ENCODE measurements at places on chromosomes 1 and 21.
A peak's percentile ranks its signal among the peaks of the same experiment; 100 is the strongest.

DNA sequence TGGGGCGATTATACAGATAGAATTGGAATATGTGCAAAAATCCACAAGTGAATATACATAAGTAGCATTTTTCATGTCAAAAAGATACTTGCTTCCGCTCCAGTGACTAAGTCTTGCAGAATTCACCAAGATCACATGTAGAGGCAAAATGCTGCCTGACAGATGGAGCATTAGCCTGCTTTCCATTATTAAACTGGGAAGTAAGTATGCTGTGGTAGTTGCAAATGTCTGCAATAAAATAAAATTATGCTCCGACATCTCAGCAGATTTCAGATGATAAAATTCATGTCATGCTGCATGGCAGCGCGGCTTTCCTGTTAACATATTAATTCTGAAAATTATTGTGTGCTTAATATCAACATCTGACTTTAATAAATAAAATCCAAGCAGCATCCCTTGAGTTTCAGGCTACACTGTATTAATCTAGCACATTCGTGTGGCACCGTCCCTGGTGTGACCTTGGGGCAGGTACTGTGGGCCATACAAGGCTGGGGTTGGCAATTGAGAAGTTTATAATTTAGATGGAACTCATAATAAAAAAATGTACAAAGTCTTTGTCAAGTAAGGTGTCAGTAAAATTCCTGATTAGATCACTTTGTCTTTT, 366.4 kb upstream of the ZP4 start:
- DNase-seq, result no peak

DNA sequence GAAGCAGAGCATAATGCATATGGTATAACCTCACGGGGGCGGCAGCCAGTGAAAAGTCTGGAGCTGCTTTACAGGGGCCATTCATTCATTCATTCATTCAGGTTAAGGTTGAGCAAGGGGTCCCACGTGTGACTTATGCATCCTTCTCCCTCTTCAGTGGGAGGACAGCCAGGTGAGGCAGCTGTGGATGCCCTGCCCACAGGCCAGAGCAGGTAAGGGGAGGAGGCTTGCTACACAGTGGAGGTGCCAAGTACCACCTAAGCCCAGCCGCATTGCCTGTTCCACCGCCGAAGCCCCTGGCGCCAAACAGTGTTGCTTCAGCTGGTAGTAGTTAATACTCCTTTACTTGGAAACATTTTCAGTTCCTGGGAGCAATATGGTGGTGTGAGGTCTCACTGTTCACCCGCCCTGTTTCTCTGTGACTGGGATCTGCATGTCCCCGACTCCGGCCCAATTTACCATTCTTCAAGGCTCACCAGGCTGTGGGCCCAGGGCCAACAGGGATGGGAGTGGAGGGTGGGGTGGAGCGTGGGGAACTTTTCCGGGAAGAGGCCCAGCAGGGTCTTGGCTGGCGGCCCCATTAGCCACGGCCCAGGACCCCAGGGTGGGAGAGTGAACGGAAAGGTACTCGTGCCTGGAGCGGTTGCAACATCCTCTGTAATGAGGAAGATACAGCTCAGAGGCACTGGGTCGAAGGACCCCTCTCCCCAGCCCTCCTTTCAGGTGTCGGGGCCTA, 722 bp upstream of the PODN start:
- no peak for DNase-seq

DNA sequence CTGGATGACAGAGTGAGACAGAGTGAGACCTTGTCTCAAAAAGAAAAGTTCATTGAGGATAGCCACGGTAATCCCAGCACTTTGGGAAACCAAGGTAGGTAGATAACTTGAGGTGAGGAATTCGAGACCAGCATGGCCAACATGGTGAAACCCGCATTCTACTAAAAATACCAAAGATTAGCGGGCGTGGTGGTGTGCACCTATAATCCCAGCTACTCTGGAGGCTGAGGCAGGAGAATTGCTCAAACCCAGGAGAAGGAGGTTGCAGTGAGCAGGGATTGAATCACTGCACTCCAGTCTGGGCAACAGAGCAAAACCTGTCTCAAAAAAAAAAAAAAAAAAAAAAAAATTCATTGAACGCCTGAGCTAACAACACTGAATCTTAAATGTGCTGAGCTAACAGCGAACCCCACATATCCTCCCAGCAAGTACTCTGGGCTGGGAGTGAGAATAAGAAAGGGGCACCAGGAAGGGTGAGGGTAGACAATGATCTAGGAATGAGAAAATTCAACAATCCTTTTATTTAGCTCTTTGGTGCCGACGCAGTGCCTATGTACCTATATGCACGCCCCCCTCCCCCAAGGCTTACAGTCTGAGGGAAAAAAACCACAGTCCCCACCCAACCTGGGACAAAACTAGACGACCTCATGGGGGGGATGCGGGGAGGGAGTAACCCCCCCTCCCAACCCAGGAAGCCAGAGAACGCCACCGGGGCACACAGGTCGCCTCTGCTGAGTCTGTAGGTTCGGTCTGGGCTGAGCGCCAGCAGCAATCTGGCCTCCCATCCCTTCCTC, 1.4 kb upstream of the CACNA1S start:
- DNase-seq, result no peak

DNA sequence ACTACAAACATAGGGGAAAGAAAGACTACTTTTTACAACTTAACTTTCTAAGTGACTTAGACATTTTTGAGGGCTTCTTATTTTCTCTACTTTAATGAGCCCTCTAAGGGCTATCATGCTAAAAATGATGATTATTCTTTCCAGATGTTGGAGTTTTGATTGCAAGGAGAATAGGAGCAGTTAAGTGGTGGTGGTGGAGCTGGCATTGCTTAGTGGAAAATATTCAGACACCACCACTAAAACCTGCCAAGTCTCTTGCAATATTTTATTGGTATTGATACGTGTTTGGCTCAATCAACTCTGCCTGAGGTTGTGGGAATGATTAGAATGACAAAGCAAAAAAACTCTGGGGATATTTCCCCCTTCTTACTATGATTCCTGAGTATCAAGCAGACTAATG, 82.6 kb upstream of the PTGFR start:
- no peak for DNase-seq

DNA sequence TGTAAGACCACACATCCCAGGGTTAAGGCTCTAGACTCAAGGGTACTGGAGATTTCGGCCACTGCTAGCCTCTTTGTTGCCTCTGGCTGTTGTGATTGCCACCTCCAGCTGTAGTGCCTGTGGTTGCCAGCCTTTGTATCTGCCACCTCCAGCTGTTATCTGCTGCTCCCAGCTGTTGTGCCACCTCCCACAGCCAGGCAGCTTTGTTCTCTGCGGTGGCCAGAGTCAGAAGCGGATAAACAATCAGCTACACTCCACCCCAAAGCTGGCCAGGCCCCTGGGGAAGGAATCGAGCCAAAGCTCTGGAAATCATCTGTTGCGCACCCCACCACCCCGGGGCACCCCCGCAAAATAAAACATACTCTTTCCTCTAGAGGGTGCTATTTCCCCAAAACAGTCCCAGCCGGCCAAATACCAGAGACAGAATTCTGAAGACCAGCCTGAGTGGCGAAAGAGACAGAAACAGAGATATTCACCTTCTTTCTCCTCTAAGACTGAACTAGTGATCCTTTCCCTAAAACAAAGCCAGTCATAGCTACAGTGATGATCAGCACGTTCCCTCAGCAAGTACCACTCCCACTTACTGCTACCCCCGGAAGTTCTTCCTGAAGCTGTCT, 14.8 kb upstream of the PIGM start:
- DNase-seq, result no peak

DNA sequence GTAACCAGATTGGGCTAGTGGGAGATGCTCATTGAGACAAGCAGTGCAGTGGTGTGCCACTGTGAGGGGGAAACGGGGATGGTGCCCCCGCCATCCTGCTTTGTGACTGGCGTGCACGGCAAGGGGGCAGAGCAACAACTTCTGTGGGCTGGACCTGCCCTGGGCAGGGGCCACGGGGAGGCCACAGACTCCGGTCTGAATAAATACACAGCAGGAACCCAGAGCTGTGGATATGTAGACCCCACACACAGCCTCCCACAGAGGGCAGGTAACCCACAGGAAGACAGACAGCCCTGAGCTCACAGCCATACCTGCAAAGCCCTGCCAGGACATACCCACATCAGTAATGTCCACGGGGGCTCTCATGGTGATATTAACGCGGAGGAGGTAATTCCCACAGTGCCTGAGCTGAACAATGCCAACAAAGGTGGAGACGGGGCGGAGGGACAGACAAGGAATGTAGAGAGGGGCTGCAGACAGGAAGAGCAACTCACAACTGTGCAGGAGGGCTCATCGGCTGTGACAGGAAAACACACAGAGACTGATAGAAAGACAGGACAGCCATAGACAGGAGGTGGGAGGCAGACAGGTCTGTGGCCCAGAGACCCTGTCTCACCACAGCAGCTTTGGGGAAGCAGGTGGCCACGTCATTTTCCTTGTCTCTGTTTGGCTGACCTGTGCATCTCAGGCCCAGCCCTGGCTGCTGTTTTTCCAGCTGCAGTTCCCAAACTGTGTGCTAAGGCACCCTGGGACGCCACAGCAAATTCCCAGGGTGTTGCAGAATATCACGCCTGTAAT, 4.9 kb upstream of the WNT3A start:
- DNase-seq, result no peak

- no peak for DNase-seq
These were observed 152.0 kb downstream of the ADGRL4 start for GRCh38 chr1:78854556-78854955.

DNA sequence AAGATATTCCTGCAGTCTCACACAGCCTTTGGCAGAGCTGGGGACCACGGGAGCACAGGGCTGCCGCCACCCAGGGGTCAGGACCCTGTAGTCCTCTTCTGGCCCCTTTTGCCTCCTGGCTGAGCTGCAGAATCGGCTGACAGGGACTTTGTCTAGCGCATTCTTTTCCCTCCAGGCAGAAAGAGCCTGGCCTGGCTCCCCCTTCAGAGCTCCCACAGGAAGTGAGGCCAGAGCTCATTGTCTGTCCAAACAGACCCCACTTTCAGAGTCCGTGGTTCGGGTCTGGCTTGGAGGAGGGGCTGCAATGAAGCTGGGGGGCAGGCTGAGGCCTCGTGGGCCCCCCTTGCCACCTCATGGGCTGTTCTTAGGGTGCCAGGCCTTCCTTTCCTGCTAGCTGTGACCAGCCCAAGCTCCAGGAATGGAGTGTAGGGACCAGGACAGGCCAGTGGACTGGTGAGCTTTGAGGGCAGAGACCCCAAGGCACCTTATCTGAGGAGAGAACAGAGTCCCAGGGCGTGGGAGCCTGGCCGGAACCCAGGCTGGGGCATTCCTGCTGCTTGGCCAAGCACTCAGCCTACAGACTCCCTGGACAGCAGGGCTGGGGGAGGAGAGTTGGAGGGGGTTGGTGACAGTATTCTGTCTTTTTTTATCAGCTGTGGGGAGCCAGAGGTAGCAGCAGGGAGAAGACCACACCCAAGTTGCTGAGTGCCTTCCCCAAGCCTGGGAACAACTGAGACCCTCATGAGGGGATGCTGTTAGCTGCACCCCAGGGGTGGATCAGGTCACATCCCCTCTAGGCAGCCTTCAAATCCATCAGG, 4.7 kb downstream of the CELSR2 start:
- no peak for DNase-seq

DNA sequence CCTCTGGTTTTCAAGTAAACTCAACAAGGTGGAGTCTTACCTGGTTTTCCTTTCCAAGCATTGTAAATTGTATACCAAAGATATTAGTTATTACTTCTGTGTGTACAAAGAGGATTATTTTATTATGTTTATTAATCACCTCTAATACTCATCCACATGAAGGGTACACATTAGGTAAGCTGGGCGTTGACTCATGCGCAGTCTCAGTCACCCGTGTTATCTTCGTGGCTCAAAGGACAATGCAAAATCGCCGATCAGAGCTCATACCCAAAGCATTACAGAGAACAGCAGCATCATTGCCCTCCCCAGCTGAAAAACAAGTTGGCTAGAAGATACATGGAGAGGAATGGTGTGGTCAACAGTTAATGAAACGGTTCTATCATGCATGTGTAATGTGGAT, 148.7 kb downstream of the NR5A2 start:
- no peak for DNase-seq

DNA sequence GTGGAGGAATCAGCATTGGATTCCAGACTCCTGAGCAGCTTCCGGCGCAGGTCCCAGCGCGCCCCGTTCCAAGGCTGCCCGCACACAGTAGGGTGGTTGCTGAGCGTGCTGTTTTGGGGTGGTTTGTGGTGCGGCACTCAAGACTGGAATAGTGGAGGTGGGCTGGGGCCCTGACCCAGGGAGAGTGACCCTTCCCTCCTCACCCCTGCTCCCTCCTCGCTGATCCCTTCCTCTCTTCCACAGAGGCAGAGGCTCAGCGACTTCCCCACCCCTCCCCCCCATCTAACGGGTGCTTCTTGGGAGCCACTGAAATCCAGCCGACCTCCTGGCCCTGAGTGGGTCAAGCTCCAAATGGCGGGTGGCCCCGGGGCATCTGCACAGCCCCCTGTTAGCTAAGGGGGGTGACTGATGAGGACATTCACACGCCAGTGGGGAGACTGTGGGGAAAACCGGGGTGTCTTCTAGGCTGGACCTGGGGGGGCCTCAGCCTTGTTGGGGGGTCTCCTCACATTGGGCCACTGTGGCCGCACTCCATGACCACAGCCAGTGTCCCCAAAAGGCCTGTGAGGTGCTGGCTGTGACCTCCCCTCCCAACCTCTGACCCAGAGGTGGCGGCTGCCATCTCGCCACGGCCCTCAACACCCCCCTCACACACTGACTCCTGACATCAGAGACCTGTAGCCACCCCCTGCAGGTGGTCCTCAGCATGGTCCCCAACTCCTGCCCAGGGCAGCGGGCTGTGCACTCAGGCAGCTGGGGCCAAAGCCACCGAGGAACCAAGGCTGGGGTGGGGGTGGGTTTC, 3.9 kb upstream of the HES4 start:
- DNase-seq, result no peak

GRCh38 chr1:119656410-119656955, 8.4 kb upstream of the ZNF697 start:
- DNase-seq, result no peak

GRCh38 chr1:12604114-12604874, 13.7 kb downstream of the DHRS3 start:
- DNase-seq, result peak; percentile 49

DNA sequence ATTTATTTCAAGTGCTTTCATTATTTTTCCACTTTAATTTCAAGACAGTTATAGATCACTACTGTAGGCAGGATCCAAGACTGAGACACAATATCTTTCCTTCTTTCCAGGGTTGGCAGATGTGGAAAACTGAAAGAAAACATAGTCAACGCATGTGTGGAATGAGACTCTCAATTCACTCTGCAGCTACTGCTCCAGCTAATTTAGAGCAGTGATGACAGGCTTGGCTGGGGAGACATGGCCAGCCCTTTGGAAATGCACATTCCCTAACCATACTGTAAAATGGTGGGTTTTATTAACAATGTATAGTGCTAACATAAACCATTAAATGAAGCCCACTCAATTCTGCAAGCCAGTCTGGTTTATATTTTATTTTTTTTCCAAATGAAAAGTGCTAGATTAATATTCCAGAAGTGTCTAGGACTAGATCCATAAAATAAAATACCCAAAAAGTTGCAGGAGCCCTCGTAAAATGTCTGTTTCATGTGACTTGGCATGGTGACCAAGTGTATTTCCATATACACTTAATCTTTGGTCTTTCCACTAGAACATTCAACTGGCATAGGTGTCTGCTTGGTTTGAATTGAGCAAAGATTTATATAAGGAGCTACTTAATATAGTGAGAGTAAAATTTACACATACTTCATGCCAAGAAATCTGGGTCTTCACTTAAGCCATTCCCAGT, 32.9 kb downstream of the COL11A1 start:
- no peak for DNase-seq

Data from NCI-H510A (cell line).